ENCODE measurements at places on chromosomes 6 and 20.

DNA sequence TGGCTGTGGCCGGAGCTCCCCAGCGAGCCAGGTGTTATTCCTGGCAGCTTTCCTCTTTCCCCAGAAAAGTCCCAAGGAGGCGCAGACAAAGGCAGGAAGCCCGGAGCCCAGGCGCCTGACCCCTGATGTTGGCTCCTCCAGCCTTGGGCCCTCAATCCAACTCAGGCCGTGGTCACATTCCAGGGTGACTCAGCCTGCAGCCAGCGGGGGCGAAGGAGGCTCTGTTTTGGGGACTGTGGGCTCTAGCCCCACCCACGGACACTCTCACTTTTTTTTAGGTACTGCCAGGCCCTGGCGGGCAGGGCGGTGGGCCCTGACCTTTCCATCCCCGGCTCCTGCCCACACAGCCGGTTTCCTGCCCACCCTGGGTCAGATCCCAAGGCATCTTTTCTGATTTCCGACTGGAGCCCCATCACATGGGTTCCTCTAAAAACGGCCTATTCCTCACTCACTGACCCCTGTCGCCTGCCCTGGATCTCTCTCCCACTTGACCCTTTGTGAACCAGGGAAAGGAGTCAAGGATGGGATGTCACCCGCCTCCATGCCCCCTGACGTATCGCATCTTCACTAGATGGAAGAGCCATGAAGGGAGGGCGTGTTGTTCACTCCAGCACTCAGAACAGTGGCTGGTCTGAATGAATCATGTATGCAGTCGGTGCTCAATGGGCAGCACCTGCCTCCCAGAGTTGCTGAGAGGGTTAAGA is 5.5 kb downstream of the PTGIS start:
- DNase-seq: no peak

GRCh38 chr6:3683331-3683730 is 68.2 kb downstream of the PXDC1 start:
- no peak for DNase-seq

GRCh38 chr6:28274888-28275287 is 6.5 kb upstream of the PGBD1 start:
- DNase-seq: no peak

- DNase-seq: no peak
These were observed 34.4 kb upstream of the KIF16B start for GRCh38 chr20:16607364-16608276.

GRCh38 chr20:58109918-58110635 is 118.4 kb downstream of the ANKRD60 start:
- DNase-seq: no peak

DNA sequence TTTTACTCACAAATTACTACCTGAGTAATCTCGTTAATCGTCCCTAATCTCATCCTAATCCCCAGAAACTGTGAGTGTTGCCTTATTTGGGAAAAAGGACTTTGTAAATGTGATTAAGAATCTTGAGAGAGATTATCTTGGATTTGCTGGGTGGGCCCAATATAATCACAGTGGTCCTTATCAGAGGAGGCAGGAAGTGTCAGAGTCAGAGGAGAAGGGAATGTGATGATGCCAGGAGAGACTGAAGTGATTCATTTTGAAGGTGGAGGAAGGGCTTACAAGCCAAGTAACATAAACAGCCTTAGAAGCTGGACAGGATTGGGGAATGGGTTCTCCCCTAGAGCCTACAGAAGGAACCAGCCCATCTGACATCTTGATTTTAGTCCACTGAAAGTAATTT is 16.7 kb downstream of the RPP21 start:
- DNase-seq: no peak

DNA sequence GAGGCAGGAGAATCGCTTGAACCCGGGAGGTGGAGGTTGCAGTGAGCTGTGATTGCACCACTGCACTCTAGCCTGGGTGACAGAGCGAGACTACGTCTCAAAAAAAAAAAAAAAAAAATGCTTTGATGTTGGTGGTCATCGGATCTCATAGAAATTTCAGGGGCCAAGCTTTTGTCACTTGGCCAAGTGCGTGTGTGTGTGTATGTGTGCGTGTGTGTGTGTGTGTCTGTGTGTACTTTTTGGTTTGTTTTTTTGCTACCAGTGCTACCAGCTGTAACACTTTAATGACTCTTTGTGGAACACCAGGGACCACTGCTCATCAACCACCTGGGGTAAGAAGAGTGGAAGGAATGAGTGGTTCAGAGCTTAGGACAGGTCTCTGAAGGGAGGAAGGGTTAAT is 49.7 kb downstream of the TRAF3IP2 start:
- DNase-seq: no peak

GRCh38 chr6:24431045-24431451 is 28.3 kb downstream of the MRS2 start:
- no peak for DNase-seq

DNA sequence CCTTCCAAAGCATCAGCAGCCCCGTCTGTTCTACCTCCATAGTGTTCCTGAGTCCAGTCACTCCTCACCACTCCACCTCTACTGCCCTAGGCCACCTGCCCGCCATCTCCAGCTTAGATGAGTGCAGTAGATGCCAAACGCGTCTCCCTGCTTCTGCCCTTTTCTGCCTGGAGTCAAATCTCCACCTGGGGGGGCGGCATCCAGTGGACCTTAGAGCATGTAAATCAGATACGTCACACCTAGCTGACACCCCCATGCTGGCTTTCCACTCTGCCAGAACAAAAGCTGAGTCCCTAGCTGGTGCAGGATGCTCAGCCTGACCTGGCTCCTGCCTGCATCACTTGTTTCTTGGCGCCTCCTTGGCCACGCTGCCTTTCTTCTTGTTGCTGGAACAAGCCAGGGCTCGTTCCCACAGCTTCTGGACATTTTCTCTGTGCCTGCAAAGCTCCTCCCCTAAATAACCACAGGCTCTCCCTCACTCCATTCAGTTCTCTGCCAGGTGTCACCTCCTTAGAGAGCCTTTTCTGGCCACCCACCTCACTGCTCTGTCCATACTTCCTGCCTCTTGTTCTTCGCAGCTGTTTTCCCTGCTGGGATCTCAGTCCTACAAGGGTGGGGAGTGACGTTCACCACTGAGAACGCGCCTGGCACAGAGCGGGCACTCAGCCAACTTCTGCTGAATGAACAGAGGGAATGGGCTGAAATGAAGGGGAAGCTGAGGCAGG is 5.8 kb downstream of the DDR1 start:
- no peak for DNase-seq

- no peak for DNase-seq
These were observed 50.8 kb upstream of the SPTLC3 start for GRCh38 chr20:12957968-12958367.

DNA sequence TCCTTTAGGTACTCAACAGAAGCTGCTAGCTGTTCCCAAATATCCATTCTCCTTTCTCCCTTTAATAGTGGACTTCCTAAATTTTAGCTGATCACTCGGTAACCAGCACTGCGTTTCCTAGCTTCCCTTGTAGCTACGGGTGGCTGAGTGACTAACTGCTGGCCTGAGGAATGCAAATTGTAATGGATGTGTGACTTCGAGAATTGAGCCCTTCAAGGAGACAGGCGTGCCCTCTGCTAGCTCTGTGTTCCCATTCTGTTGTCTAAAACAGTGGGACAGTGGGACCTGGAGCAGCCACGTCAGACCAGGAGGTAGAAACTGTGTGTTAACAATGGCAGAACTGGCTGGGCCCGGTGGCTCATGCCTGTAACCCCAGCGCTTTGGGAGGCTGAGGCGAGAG is 56.5 kb downstream of the SCML4 start:
- DNase-seq: no peak

DNA sequence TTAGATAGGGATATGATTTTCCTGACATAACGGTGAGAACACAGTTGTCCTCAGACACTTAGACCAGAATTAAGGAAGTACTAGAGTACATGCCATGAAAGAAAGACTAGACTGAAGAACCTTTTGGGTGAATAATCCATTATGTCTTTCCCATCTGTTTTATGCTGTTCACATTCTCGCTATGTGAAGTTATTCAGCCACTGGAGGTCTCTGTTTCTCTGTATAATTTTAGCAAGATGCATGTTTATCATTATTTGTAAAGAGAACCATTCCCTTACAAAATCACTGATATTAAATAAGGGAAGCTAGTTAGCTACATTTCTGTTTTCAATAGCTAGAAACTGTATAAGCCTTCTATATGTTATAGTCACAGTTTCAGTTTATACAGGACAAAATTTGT is 391.9 kb downstream of the CD109 start:
- DNase-seq: no peak

GRCh38 chr6:32234934-32235333 is 11.1 kb upstream of the NOTCH4 start:
- no peak for DNase-seq

DNA sequence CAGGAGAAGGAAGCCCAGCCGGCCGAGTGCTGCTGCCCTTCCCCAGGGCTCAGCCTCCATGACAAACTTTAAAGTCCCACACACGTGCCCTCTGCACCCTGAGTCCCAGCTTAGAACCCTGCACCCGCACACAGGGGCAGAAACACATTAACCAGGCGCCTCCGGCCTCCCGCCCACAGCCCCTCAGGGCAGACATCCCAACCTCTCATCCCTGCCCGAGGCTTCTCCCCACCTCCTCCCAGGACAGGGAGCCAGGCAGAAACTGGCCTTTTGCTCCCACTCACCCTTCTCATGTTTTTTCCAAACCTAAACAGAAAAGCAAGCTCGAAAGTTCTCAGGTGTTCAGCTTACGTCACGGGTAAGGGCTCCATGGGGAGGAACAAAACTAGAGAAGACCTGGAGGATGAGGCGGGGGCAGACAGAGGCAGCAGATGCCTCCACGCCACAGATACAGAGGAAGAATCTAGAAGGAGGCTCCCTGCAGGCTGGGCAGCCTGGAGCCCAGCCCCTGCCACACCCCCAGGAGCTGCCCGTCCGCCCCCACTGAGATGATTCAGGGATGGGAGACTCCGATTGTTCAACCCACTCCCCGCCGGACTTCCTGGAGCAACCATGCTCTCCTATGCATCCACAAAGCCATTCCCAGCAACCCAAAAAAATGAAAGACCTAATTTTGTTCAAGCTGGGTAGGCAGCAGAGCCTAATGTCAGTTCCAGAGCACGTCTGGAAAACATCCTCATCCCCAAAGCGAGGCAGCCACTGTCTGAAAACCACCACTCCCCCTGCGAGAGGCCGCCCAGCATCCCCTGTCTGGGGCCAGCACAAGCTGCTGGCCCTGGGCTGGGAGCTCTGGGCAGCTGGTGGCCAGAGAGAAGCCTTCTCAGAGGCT is 8.8 kb downstream of the KCNQ2 start:
- no peak for DNase-seq

GRCh38 chr6:129612440-129612839 is 97.5 kb downstream of the ARHGAP18 start:
- DNase-seq: no peak

DNA sequence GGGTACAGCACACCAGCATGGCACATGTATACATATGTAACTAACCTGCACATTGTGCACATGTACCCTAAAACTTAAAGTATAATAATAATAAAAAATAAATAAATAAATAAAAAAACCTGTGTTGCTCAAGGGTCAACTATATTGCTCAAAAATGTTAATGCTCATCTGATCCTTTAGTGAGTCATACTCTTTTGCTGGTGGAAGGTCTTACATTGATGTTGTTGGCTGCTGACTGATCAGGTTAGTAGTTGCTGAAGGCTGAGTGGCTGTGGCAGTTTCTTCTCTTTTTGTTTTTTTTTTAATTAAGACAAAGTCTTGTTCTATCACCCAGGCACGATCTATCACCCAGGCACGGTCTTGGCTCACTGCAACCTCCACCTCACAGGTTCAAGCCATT is 29.6 kb upstream of the SMIM26 start:
- no peak for DNase-seq

- DNase-seq: no peak
These were observed 17.5 kb downstream of the SPATS1 start for GRCh38 chr6:44359973-44360372.

DNA sequence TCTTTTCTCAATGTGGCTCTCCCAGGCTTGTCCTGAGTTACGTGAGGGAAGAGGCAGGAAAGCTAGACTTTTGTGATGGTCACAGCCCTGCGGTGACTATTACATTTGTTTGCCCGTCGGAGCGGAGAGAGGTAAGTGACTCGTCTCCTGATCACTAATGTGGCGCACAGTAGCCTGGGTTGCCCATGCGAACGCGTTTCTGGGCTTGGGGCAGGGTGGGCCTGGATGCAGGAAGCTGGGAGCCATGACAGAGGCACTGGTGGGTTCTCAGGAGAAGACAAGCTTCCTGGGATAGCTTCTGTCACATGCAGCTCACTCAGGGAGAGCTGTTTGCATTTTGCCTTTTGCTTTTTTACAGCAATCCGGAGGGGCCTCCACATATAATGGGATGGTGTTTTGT is 60.6 kb downstream of the IGF2R start:
- DNase-seq: no peak

GRCh38 chr6:136553166-136553787 is 3.1 kb upstream of the MAP7 start:
- no peak for DNase-seq

GRCh38 chr20:59300333-59301081 is at the start of gene EDN3:
Gene EDN3, plus strand, starts transcription at chr20:59300611. Its CDS starts 202 bp downstream, at chr20:59300813.
- DNase-seq: no peak

DNA sequence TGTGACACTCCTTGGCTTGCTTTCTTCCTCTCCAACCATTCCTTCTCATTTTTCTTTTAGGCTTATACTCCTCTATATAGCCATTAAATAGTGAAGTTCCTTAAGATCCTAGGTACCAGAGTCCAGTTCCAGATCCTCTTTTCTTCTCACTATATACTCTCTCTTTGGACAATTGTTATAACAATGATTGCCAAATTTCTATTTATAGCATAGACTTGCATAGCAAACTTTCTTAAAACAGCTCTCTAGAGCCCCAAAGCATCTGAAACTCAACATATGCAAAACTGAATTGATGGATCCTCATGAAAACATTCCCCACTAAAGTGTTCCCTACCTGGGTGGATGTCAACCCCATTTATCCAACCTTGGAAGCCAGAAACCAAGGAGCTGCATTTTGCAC is 13.4 kb downstream of the PHIP start:
- no peak for DNase-seq

- no peak for DNase-seq
These were observed 126.1 kb downstream of the PXDC1 start for GRCh38 chr6:3625149-3625979.

DNA sequence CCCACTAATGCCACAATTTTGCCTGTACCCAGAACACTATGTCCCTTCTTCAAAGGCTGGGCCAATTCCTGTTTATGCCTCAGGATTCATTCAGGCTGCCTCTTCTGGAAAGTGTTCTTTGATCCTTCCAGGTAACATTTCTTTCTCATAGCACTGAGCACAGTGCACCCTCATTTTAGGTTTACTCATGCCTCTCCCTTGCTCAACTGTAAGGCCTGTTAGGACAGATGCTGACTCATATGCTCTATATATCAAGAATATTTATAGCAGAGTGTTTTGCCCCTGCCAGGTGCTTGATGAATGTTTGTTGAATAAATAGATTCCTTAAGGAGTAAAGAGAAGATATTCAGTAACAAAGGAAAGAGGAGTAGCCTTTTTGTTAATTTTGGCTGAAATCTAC is 263.9 kb downstream of the PHF3 start:
- DNase-seq: no peak

GRCh38 chr6:5214570-5215052 is 46.1 kb downstream of the LYRM4 start:
- no peak for DNase-seq

Data from stimulated activated CD8-positive, alpha-beta memory T cell treated with anti-CD3 and anti-CD28 coated beads, Interleukin-7, amount 100 ng/mL, for 1 hour (primary cell).